ENCODE measurements at places on chromosomes 5 and 9.

DNA sequence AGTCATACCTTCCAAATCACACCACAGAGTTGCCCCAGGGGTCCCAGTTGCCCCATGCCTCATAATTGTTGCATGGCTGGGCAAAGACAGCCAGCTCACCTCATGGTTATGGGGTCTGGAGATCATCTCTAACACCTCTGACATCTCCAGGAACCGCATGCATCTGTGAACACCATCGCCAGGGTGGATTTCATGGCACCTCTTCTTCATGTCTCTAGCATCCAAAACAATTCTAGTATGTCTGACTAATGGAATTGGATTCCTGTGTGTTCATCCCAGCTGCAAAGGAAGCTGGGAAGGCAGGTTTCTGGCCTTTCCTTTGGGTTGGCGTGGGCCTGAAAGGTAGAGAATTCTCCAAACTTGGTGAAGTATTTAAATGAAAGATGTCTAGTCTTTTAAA is 122.3 kb upstream of the ABCA1 start:
- DNase-seq, result no peak

GRCh38 chr9:130183133-130183762 is 11.0 kb downstream of the NCS1 start:
- peak; percentile 82 for DNase-seq

DNA sequence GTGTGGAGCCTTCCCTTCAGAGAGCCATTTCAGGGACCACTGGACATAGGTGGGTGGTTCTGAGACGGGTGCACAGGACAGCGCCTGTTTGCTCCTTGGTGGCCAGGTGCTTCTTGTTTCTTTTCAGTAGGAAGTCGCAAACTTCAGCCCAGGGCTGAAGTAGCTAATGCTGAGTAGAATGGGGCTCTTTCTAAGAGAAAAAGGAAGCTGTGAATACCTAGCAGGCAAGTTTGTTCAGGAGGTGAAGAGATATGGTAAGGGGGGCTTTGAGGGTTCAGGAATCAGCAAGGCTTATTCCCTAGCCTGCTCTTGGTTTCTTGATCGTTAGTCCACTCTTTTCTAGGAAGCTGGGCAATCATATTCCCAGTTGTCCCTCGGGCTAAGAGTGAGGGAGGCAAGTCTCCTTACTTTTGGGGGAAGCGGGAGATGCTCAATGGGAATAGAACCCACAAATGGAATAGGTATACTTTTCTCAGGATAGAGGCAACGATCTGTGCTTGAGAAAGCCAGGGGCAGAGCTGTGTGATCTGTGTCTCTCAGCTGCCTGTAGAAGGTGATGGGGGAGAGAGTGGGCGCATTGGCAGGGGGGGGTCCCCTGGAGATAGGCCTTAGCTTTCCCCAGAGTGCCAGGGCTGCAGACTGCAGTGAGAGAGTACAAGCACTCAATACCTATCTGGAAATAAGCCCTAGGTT is 1.9 kb upstream of the PURA start:
- DNase-seq, result no peak

- DNase-seq, result no peak
Observed at GRCh38 chr5:152549709-152550108, 144.6 kb upstream of the NMUR2 start.

GRCh38 chr5:143208781-143209510 is 194.5 kb downstream of the NR3C1 start:
- no peak for DNase-seq

DNA sequence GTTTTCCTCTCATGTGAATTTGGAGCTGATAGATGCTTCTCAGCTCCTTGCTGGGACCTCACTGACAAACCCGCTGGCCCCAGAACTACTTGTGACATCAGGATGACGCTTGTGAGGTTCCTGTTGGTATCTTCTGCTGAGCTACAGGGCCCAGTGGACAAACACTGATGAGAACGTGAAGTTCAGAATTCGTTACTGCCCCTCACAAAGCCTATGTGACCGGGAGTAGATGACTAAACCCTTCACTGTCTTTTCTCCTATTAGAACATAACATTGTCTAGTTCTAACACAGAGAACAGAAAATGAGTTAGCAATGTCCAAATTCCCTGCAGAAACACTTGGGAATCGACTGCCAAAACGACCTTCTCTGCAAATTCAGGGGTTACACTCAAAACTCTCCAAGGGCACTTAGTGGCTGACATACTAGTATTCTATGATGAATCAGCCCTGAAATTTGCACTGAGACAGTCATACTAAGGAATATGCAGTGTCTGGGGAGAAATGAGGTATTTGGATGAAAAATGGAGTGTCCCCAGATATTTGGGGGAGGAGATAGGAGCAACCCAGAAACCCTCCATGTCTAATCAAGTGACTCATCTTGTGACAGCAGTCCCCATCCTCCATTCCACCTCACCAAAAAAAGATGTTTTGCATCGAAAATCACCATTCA is 143.2 kb upstream of the TRIM32 start:
- DNase-seq, result no peak

Measured in kidney glomerular epithelial cell (primary cell).